Vagina (tissue), 2 donors: ENCODE measurements at places on chromosomes 6 and 20.

- DNase-seq = no peak
These were observed 36.6 kb upstream of the F13A1 start for GRCh38 chr6:6357032-6357431.

DNA sequence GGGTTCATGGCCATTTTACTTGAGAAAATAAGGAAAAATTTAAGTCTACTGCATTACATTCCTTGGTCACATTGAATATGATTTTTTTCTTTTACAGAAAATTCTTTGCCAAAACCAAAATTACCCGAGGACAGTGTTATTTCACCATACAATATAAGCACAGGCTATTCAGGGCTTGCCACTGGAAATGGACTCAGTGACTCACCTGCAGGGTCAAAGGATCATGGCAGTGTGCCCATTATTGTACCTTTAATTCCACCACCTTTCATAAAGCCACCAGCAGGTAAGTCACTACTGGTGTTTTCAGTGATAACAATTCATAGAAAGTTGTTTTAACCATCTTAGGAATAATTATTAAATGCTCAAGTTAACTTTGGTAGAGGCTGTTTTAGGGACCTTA, 16.2 kb downstream of the SOBP start:
- DNase-seq = no peak

- DNase-seq = no peak
These were observed 127.9 kb downstream of the SLC23A2 start for GRCh38 chr20:4873396-4873795.

DNA sequence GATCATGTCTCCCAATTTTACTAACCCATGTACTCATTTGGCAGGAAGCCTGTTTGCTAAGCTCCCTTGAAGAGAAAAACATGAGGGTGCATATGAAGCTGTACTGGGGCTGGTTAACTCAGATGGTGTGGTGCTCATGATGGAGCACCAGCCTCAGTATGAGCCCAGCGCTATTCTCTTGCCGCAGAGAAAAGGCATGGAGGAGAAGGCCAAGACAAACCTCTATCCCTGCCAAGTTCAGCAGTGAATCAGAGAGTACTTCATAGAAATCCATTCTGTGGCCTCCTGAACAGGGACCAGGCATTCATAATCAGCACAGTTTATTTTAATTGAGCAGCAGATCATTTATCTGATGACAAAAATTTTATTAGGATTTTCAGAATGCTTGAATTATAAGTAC, 398.1 kb downstream of the LMBRD1 start:
- DNase-seq = no peak

DNA sequence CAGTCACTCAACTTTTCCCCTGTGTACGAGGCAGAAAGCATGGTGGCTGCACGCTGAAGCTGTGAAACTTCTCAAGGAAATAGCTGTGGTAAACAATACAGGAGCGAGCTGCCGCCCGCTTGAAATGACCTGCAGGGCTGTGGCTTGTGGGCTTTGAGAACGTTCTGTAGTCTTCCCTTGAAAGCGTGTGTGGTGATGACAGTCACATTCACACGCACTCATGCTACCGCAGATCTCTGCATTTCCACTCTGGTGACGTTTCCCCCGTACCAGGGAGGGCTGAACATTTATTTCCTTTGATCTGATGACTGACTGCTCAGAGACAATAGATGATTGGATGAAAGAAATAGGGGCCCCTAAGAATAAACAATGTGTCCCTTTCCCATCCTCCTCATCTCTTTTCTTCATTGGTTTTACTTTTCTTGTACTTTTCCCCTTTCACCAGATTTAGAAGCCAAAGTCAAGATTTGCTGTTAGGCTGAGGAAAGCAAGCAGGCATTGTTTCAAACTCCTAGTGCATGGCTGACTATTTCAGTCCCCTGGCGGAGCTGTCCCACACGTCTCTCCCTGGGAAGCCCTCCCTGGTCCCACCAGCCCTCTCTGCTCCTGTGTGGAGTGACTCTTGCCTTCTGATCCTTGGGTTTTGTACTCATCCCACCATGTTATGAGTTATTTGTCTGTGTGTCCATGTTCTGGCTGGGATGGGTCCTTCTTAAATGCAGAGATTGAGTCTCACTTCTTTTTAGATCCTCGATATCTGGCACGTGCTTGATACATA, 3.9 kb downstream of the SYTL3 start:
- DNase-seq = no peak

GRCh38 chr6:74713941-74714340, 491.9 kb downstream of the COL12A1 start:
- no peak for DNase-seq

DNA sequence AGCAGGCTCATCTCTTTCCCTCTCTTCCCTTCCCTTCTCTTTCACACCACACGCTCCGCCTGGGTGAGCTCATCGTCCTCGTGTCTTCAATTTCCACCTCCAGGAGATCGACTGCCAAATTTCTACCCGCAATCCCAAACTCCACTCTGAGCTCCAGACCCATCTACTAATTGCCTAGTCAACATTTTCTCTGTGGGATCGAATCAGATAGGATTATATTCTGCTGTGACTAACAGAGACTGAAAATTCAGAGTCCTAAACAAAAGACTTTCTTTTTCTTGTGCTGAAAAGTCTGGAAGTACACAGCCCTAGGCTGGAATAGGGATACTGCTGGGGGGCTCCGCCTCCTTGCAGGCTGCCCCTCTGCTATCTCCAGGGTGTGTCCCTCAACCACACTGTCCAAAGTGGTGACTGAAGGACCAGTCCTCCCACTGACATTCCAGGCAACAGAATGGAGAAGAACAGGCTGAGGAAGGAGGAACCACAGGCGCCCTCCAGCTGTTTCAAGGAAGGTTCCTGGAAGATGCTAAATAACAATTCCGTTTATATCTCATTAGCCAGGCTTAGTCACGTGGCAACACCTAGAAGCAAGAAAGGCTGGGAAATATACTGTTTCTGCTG, 5.0 kb upstream of the HSPA12B start:
- DNase-seq = no peak

DNA sequence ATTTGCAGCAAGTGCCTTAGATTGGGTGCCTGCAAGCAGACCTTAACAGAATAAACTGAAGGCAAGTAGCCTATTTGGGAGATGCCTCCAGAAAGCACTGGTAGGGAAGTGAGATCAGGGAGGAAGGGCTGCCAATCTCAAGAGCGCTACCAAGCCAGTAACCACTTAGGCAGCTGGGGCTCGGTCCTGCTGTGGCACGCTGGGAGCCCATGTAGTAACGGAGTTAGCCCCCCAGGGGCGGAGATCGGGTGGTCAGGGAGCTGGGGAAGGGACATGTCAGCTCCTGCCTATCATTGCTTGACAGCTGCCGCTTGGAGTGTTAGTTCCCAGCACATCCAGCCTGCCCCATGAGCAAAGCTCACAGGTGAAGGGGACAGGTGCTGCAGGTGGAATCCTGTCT, 127.0 kb downstream of the CEBPB start:
- no peak for DNase-seq

DNA sequence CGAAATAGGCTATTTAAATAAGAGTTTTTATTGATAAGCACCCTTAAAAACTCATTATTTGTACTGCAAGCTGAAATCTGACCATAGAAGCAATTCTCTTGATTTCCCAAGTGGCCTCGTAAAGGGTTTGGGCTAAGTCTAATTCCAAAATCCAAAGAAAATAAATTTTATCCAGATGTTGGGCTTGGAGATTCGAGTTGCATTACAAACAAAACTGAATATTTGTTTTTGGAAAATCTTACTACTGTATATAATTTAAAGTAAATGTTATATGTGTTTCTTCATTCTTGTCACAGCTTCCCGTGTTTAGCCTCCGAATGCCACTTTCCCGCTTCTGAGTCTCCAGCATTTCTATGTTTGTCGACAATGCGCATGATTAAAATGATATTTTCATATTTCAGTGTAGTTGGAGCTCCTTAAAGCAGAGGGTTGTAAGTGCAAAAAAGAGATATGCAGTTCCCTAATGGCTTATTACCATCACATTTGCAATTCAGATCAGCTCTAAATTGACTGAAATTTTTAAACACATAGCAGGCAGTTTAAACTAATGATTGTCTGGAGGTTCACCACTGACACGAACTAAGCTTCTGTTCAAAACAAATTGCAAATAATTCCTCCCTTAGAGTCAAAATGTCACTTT, 47.0 kb downstream of the PRL start:
- no peak for DNase-seq

- DNase-seq = no peak
These were observed 17.6 kb downstream of the HLA-DOB start for GRCh38 chr6:32799168-32799567.

DNA sequence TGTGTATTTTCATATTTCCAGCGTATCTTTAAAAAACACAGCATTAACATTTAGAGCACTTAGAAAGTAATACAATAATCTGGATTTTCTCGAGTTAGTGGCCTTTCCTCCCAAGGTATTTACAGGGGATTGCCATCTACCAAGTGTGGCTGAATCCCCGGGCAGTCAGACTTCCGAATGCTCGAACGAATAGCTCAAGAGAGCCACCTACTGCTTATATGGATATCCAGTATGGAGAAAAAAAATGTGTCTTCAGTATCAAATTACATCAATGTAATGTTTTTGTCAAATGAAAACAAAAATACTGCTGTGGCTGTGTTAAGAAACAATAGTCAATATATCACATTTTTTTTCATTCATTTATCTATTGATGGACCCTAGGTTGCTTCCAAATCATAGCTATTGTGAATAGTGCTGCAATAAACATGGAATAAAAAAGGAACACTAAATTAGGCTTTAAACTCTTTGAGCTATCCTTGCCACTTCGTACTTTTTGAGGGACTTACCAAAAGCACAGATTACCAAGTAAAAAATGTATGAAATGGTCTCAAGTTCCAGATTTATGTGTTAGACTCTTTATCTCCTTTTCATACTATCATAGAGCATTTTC, 654.5 kb upstream of the PTCHD4 start:
- no peak for DNase-seq

GRCh38 chr6:136129365-136129764, 120.7 kb downstream of the MTFR2 start:
- DNase-seq = no peak

- DNase-seq = no peak
These were observed 9.1 kb downstream of the VTA1 start for GRCh38 chr6:142155895-142156757.

GRCh38 chr6:106199998-106200397, 113.9 kb downstream of the PRDM1 start:
- no peak for DNase-seq

DNA sequence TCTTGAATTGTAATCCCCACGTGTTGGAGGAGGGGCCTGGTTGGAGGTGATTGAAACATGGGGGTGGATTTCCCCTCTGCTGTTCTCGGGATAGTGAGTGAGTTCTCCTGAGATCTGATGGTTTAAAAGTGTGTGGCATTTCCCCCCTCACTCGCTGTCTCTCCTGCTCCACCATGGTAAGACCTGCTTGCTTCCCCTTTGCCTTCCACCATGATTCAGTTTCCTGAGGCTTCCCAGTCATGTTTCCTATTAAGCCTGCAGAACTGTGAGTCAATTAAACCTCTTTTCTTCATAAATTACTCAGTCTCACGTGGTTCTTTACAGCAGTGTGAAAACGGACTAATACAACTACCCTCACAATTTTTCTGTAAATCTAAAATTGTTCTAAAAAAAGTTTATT, 26.8 kb upstream of the FAM184A start:
- no peak for DNase-seq

GRCh38 chr6:164897523-164898235, 411.7 kb downstream of the C6orf118 start:
- no peak for DNase-seq

GRCh38 chr20:16423311-16424212, 149.7 kb downstream of the KIF16B start:
- DNase-seq = no peak

GRCh38 chr6:25017486-25017885, 81.7 kb upstream of the RIPOR2 start:
- DNase-seq = no peak

- no peak for DNase-seq
These were observed 331.8 kb downstream of the RIMS1 start for GRCh38 chr6:72218125-72218524.

- no peak for DNase-seq
These were observed 401.5 kb upstream of the ADGRB3 start for GRCh38 chr6:68233623-68234022.
